Fibroblast of skin of left quadriceps (primary cell): ENCODE measurements at places on chromosomes 5 and 9.

GRCh38 chr9:95060916-95061315 lies 256.6 kb downstream of the FANCC start:
- DNase-seq = no peak

GRCh38 chr9:117464941-117465616 lies 50.2 kb upstream of the ASTN2 start:
- no peak for DNase-seq

DNA sequence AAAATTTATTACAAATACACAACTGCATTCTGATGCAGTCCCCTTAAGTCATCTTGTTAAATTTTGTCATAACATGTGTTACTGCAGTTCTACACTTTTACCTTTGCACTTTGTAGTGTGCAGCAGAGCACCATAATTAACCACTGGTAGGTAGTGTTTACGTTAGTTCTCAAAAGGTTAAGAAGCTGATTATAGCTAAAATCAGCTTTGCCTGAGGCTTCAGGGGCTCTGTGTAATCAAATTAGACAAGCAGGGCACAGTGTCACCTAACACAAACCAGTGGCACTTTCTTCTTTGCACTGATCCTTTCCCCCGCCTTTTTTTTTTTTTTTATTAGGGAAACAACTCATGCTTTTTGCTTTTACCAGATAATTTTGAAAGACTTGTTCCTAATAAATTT lies 26.1 kb downstream of the POU5F2 start:
- DNase-seq = no peak

DNA sequence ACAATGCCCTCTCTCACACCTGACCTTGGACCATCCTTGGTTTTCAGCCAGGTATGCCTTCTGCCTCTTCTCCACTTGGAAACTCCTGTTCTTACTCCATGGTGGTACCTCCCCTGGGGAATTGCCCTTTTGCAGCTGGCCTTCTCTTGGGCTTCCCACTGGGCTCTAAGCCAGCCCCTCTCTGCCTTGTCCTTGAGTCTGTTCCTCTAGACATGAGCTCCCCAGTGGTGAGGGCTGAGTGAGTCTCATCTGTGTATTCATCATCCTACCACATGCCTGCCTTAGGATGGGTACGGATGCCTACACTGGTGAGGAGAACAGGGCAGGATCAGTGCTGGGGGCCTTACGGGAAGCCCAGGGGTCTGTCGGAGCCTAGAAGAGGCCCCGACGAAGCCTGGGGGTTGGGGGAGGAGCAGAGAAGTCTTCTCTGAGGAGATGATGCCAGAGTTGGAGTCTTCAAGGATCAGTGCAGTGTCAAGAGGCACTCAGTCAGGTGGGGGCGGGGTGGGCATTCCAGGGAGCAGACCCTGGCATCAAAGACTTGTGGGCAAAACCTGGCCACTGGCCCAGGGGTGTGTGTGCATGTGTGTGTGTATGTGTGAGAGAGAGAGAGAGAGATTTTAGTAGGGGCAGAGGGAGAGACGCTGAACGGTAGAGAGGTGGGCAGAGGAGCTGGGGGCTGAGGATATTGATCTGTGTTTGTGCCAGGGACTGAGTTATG lies 5.2 kb upstream of the CRB2 start:
- no peak for DNase-seq

DNA sequence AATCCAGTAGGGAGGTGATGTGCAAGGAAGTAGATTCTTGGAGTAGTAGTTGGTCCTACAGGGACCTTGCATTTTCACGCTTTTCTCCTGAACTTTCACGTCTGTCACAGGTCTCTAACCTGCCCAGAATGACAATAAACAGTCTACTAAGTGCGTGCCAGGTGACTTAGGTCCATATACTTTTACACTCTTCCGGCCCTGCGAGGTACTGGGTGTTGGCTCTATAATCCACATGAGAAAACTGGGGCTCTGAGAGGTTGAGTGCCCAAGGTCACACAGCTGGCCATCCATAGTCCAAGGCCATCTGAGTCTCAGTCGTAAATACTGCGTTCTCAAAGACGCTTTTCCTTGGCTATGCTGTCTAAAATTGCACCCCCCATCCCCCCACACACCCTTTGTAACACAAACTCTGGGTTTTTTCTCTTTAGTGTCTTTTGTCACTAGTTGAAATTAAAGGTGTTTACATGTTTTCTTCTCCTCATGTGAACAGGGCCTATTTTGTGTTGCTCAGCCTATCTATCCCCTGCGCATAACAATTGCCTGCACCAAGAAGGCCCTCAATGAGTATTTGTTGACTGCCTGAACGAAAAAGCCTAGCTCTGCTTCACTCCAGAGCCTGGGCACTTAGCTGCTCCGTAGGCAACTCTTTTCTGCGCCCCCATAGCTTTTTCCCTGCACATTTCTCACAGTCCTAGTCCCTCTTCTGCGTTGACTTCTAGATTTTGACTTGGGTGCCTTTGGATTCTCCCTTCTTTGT lies 943 bp downstream of the SFXN1 start:
- DNase-seq = no peak

DNA sequence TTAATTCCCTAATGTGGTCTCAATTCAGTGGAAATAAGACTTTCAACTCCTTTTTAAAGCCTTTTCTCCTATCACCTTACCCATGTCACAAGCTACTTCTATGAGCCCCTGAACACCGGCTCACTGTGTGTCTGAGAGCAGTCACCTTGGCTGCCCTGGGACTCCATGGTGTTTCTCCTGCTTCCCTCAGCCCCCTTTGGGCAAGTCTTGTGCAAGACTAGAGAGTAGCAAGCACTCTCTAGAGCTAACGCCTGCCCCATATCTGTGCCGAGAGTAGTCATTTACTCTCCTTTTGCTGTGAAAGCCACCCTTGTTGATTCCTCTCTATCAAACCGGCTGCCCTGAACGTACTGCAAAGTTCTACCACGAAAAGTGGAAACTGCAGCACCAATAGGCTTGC lies 77.9 kb upstream of the DAB2 start:
- DNase-seq = no peak

DNA sequence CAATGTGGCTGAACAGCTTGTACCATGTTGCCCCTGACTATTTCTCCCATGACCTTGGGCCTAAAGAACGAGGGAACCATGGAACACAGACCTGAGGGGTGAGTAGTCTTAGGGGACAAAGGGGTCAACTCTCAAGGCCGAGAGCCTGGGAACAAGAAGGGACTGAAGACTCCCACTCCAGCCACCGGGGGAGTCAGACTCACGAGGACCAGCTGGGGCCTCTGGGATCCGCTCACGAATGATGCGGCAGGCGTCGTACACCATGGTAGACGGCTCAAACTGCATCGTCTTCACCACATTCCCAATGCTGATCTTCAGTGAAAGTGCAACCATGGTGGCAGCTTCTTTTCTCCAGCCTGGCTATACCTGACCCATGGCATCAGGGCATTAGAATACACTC lies 6.6 kb downstream of the TLN1 start:
- no peak for DNase-seq

DNA sequence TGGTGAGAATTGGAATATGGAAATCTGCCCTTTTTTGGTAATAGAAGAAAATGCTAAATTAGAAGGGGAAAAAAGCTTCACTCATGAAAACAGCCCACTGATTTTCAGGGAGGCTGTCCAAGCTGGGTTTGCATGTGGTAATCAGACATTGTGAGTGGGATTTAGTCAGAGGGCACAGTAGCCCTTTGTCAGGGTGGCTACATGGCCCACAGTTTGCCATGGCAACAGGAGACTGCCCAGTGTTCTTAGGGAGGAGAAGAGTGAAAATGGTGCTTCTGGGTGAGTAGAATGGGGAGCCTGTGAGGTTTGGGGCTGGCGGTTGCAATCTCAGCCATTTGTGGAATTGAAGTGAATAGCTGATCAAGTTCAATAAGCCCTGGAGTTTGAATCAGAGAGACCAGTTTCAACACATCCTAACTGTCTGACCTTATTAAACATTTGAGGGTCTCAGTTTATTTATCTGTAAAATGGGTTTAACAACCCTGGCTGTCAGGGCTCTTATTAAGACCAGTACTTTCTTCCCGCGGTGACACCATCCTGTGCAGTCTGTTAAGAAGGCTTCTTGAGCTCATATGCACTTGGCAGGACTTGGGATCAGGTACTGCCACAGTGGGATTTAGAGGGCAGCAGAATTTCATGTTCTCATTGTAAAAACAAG lies 107.6 kb upstream of the TNC start:
- DNase-seq = no peak
